ENCODE measurements at places on chromosomes 11 and 22. TPM values are rescaled to one million over a fixed set of nuclear protein-coding genes. Genes with fewer than 3 reads are reported as not detected.

GRCh38 chr11:3058753-3059664, 1.8 kb upstream of the CARS1 start:
- no peak for ATAC-seq

DNA sequence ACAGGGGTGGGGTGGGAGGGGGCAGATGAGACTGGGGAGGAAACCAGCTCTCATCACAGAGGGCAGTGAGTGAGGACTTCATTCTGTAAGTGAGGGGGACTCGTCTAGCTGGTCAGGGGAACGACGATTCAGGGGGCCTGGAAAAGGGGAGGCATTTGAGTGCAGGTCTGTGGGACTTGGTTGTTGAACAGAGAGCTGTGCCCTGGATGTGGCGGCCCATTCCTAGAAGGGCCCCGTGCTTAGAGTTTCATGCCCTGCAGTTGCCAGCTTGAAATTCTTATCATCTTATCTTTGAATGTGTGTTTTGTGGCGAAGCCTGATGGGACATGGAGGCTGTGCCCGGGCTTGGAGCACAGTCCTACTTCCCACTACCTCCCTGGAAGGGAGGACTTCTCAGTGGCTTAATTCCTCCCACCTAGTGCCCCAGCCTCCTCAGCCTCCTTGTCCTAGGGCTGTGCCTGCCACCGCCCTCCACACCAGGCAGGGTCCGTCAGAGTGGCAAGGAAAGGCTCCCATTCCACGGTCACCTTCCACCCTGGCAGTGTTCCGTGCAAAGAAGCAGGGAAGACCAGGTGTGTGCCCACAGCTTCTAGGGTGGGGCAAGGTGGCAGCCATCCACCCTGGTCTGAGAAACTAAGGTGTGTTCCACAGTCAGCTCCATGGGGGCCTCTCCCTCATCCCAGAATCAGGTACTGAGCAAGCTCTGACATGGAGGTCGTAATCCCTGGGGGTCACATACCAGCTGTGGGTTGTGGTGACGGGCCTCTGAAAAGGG, 59.7 kb upstream of the LMO1 start:
- no peak for ATAC-seq

Gene APOL6
- 10.4 TPM for total RNA-seq

Gene SNAP29
- total RNA-seq, result 25.0 TPM

Data from gastroesophageal sphincter (tissue), 4 donors.